Lower lobe of right lung (tissue), 2 donors: ENCODE measurements at places on chromosomes 1 and 21. TPM values are rescaled to one million over a fixed set of nuclear protein-coding genes. Genes with fewer than 3 reads are reported as not detected.
A peak's percentile ranks its signal among the peaks of the same experiment; 100 is the strongest.

DNA sequence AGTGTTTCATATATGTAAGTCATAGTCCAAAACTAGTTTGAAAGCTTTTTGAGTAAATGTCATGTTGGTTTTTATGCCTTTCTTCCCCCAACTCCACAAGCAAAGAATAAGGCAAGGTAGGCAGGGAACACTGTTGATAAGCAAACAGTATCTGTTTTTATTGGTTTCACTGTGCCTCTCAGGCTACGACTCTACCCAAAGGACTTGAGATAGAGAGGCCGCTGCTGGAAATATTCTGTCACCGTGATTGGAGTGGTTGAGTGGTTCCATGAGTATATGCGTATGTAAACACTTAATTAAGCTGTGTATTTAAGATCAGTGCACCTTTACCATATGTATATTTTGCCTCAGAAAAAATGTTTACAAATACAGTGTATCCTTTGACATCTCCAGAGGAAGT, 138.1 kb upstream of the KIF26B start:
- no peak overlapping the region for H3K27ac ChIP-seq
- no peak overlapping the region for H3K4me3 ChIP-seq
- H3K36me3 ChIP-seq, result no peaks in the 10 kb centered on the region
- no peaks in the 10 kb centered on the region for H3K4me1 ChIP-seq

DNA sequence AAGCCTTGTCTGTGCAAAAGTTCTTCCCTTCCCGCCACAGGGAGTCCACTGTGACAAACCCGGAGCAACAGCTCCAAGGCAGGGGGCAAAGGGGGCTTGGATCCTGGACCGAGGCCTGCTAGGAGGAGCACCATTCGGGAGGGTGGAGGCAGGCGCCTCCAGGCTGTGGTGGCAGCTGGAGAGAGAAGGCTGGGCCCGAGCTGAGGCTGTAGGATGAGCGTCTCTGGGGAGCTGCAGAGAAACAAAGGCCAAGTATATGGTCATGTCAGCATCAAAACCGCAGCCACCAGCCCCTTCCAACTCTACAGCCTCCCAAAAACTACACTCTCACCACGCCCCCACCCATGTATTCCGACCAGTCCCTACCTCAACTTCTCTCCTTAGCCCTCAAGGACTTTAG, 579 bp downstream of the SH3BP5L start:
- peak overlapping the region; percentile 72 for H3K4me3 ChIP-seq
- H3K27ac ChIP-seq, result peak overlapping the region; percentile 98
- no peaks in the 10 kb centered on the region for H3K27me3 ChIP-seq

DNA sequence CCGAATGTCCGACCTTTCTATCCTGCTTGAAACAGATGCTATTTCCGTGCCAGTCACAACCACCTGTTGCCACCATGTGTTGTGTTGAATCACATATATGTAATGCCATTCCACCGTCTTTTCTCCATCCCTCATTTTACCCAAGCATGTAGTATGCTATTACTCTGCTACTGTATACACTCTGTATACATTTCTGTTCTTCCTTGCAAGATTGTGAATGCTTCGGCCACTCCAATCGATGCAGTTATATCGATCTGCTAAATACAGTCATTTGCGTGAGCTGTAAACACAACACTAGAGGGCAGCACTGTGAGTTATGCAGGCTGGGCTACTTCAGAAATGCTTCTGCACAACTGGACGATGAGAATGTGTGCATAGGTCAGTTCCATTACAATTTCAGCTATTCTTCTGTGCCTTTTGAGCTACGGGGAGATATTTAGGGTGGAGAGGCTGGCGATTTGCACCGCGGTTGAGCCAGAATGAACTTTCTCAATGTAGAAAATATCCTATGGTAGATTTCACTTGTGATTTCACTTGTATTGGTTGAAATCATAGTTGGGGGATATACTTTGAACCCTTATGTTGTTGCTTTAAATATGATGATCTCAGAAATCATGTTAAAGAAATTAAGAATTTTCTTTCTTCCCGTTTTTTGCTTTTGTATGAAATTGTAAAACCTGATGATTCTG, 289.8 kb downstream of the NTNG1 start:
- no peaks in the 10 kb centered on the region for H3K4me1 ChIP-seq
- no peak overlapping the region for H3K4me3 ChIP-seq
- H3K36me3 ChIP-seq, result no peaks in the 10 kb centered on the region
- DNase-seq, result no peak

PLXNA2 gene
- total RNA-seq, result 83.9 TPM

DNA sequence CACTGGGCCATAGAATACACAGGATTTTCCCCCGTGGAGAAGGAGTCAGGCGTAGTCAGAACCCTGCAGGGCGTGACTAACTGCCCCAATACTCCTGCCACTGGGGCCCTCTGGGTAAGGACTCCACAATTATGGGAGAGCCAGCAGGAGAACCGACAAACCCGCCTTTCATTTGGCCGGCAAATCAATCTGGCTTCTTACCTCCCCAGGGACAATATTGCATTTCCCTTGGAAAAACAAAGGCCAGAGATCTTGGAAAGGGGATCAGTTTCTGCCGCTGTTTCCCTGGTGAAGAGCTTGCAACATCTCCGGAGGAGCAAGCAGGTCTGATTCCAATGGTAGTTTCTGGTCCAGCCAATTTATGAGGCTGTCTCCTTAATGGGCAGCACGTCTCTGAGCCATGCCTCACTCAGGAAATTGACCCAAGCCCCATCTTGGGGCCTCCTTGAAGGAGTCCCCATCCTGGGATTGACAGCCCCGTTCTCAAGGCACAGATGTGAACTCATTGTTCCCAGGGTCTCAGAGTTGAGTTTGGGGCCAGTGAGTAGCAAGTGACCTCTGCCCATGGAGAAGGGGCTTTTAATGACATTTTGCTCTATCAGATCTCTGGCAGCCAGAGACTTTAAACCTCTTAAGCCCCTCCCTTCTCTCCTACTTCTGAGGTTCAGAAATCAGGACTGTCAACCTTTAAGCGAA, 4.3 kb downstream of the TRABD2B start:
- peaks cover 23% of the 10 kb centered on the region for H3K27me3 ChIP-seq
- no peak overlapping the region for H3K27ac ChIP-seq
- no peak for DNase-seq
- H3K4me3 ChIP-seq, result no peak overlapping the region

LCE2B gene
- not detected for total RNA-seq

- peaks cover 10% of the 10 kb centered on the region for H3K27me3 ChIP-seq
- peaks cover 39% of the 10 kb centered on the region for H3K36me3 ChIP-seq
- peak; percentile 59 for DNase-seq
- peaks cover 10% of the 10 kb centered on the region for H3K4me1 ChIP-seq
- no peak overlapping the region for H3K4me3 ChIP-seq
Observed at GRCh38 chr1:16984717-16985116, 4.3 kb upstream of the MFAP2 start.
